ENCODE measurements at places on chromosomes 4 and X.

- DNase-seq = no peak
Measured at GRCh38 chr4:129077326-129077725, 16.0 kb downstream of the SCLT1 start.

GRCh38 chr4:145278341-145279121 lies 98.1 kb upstream of the OTUD4 start:
- DNase-seq = no peak

GRCh38 chr4:86670756-86671155 lies 76.6 kb downstream of the PTPN13 start:
- DNase-seq = no peak

- DNase-seq = no peak
Measured at GRCh38 chr4:21009956-21010355, 309.7 kb downstream of the PACRGL start.

DNA sequence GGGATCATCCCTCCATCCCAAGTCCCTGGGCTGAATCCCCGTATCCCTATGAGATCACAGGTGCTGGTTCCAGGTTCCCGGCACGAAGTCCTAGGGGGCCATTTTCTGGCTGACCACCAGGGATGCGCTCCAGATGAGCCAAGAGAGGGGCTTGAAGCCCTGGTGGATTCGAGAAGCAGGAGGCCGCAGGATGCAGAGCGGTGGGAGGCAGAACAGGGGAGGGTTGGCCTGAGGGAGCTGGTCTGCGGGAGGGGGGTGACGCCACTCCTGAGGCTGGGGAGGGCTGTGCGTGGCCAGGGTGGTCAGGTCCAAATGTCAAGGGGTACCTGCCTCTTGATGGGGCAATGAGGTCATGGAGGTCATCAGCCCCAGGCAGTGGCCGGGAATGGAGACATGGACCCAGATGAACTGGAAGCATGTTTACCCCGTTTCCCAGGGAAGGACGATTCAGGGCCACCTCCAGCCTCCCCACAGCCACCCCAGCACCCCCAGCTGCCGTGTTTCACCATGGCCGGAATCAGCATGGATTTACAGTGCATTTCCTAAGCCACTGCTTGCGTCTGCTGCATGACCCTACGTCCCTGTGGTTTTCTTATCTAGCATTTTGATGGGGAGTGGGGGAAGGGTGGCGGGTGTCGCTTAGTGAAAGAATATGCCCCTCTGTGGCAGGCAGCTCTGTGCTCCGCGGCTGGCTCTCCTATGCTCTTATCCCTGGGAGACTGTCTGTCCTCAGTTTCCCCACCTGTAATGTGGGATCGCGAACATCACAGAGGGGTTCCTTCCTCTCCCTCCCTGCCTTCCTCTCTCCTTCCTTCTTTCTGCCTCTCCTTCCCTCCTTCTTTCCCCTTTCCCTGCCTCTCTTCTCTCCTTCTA lies 17.0 kb upstream of the HTRA3 start:
- DNase-seq = no peak

- no peak for DNase-seq
Measured at GRCh38 chr4:98374643-98375042, 113.5 kb downstream of the RAP1GDS1 start.

- no peak for DNase-seq
Measured at GRCh38 chr4:146098978-146099377, 76.5 kb upstream of the LSM6 start.
